Brain microvascular endothelial cell (primary cell): ENCODE measurements at places on chromosomes 3 and 15.

GRCh38 chr15:73455876-73456275 lies 12.9 kb downstream of the REC114 start:
- no peak for DNase-seq

- DNase-seq, result no peak
These were observed 45.0 kb downstream of the SOX2 start for GRCh38 chr3:181756645-181757297.

GRCh38 chr3:1404270-1404962 lies 311.6 kb downstream of the CNTN6 start:
- DNase-seq, result peak; percentile 77

DNA sequence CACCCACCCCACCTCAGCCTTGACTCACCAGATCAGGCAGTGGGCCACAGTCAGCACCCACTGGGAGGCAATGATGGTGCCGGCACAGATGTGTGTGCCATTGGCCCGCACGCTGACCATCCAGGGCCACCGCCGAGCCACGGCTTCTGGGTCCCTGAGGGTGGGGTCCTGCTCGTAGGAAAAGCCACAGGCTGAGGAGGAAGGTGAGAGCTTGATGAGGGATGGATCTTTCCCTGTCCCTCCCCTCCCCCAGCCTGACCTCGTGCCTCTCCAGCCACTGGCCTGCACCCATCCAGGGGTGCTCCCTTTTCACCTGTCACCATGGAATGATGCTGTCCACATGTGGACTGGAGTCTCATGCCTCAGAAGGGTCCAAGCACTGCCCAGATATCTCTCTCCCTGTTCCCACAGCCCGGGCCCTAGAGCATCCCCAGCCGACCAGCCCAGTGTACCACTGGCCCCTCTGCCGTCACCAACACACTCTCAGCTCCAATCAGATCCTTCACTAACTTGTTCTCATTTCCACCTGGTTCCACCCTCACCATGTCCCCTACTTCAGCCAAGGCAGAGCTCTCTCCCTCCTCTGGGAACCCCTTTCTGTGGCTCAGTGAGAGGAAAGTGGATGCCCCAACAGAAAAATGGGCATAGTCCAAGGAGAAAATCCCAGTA lies 2.0 kb downstream of the PRSS50 start:
- no peak for DNase-seq

- DNase-seq, result no peak
These were observed 25.4 kb upstream of the RYK start for GRCh38 chr3:134276086-134276485.

- no peak for DNase-seq
These were observed 282.2 kb upstream of the LRRN1 start for GRCh38 chr3:3516996-3517395.

- DNase-seq, result peak; percentile 86
These were observed 171.1 kb upstream of the STT3B start for GRCh38 chr3:31361371-31362273.

DNA sequence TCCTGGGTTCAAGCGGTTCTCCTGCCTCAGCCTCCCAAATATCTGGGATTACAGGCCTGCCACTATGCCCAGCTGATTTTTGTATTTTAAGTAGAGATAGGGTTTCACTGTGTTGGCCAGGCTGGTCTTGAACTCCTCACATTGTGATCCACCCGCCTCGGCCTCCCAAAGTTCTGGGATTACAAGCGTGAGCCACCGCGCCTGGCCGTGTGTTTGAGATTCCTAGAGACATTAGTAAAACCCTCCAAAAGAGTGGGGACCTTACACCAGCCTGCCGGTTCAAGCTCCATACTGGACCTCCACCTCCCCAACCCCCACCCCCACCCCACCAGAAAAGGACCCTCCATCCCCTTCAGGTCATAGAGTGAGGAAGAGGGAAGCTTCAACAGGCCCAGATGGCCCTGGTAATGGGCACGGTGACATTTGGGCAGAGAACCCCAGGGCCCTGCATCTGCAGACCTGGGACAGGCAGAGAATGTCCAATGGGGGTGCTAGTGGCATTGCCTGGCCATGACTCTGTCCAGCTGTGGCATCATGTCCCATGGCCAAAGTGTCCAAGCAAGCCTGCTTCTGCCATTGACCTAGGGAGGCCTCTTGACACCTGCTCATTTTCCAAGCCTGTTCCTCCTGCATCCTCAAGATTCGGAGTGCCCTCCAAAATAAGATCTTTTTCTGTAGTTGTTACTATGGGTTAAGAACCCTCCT lies 108.9 kb upstream of the KLF13 start:
- DNase-seq, result no peak

GRCh38 chr3:123050666-123051065 lies 16.2 kb upstream of the PDIA5 start:
- no peak for DNase-seq

DNA sequence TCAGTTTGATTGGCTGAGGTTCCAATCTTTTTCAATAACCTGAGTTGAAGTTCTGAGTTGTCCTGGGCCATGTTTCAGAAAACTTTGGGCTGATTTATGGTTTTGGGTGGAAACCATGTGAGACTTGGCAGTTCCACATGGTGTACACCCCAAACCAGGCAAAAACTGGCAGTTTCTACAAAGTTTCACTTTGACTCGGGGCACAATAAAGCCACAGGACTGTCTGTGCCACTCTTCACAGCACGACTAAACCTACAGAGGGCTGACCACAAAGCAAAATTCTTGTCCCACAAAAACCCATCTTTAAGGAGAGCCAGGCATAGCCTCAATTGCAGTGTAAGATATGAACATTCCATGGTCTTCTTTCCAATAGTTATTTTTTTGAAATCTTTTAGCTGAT lies 155.0 kb downstream of the DUT start:
- DNase-seq, result no peak

- DNase-seq, result no peak
These were observed 93.1 kb upstream of the SAMMSON start for GRCh38 chr3:69906351-69906966.

- DNase-seq, result no peak
These were observed 993 bp downstream of the PLCL2 start for GRCh38 chr3:16885593-16886302.

DNA sequence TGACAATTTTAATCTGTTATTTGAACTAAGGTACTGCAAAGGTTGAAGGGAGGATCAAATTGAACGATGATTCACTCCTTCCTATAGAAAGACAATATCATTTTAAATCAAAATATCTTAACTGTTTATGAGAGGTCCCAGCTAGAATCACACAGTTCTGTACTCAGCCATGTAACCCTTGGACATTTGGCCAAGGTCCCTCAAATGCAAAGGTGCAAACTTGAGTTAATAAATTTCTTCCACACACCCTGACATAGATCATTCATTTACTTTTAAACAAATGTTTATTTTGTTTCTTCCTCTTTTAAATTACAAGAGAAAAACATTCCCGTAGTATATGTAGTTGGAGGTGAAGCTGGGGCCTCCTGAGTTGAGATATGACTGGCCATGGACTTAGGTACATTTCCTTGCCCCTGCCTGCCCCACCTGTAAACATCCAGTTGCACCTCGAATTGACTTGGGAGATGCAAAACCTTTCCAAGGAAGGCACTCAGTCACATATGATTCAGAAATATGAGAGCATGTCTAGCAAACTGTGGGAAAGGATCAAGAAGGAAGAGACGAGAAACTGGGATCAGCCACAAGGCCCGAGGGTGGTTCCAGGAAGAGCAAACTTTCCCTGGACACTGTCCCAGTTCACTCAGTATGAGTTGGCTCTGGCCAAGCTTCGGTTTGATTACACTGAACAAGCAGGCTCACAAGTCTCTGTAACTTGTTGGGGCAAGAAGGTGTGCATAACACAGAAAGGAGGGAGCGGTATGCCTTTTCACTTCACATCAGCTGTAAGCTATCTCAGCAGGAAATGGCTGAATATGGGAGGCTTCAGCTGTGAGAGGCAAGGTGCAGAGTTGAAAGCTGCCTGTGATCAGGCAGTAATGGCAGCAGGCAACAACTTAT lies 6.7 kb downstream of the TNFSF10 start:
- peak; percentile 25 for DNase-seq

- DNase-seq, result peak; percentile 93
These were observed 47.9 kb upstream of the TRAK1 start for GRCh38 chr3:42043099-42043813.

GRCh38 chr3:142434503-142434902 lies 13.3 kb downstream of the XRN1 start:
- no peak for DNase-seq

GRCh38 chr3:100483529-100483928 lies 8.9 kb upstream of the TMEM45A start:
- no peak for DNase-seq

DNA sequence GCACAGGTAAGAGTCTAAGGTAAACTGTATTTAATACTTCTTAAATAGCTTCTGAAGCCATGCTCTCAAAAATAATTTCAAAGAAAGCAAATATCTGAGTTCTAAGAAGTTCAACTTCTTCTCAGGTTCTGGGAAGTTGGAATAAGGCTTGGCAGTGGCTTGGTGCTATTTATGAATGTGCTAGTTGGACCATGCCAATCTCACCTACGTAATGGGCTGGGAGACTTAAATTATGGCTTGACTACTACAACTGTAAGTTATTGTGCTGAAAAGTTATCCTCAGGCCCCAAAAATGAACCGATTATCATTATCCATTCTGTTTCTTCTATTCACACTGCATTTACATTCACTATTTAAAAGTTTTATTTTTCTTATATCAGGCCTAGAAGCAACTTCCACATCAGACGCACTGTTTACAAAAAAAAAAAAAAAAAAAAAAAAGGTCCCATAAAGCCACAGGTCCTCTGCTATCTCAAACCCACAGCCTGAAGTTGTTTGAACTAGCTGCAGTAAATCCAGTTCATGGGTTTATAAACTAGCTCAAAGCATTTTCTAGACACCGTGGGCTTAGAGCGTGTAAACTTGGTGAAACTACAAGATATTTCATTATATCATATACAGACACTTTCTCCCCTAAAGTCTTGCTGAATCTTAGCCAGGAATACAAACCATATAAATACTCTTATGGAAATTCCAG lies 3.4 kb downstream of the LRIG1 start:
- DNase-seq, result no peak

DNA sequence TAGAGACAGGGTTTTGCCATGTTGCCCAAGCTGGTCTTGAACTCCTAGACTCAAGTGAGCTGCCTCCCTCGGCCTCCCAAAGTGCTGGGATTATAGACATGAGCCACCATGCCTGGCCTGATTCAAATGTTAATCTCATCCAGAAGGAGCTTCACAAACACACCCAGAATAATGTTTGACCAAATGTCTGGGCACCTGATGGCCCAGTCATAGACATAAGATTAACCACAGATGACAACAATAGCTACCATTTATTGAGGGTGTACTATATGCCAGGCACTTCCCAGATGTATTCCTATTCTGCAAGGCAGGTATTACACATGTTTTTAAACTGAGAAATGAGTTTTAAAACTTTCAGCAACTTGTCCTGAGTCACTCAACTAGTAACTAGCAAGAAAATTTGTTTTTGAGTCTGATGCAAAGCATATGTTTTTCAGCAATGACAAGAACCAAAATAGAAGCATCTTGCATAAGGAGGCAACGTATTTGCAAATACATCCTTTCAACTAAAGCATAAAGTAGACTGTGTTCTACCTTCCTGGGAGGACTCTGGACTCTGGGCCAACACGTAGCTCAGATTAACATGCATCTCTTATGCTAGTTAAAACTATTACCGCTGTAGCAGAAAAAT lies 8.1 kb upstream of the SPG21 start:
- DNase-seq, result no peak

- no peak for DNase-seq
These were observed 26.9 kb downstream of the ABTB1 start for GRCh38 chr3:127699416-127700300.

DNA sequence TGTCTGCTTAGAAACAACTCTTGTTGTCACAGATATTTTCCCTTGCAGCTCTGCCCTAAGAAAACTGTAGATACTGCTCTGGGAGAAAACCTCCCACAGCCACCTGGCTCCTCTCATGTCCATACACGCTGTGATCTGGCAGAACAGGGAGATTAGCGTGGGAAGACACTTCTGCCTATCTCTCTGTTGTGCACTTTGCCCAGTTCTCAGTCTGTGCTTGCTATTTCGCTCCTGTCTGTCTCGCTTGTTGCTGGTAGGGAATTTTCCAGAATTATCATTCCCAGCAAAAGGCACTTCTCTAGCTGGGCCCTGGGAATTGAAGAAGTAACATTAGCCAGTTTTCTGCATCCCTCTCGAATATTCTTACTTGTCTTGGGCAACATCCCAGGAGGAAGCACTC lies 8.1 kb upstream of the GATM start:
- DNase-seq, result no peak

GRCh38 chr3:114464548-114464947 lies 170.7 kb downstream of the TIGIT start:
- no peak for DNase-seq

- no peak for DNase-seq
These were observed 40.2 kb upstream of the IDH2 start for GRCh38 chr15:90142216-90143165.

- no peak for DNase-seq
These were observed 407.9 kb upstream of the GRM7 start for GRCh38 chr3:6452974-6453373.

DNA sequence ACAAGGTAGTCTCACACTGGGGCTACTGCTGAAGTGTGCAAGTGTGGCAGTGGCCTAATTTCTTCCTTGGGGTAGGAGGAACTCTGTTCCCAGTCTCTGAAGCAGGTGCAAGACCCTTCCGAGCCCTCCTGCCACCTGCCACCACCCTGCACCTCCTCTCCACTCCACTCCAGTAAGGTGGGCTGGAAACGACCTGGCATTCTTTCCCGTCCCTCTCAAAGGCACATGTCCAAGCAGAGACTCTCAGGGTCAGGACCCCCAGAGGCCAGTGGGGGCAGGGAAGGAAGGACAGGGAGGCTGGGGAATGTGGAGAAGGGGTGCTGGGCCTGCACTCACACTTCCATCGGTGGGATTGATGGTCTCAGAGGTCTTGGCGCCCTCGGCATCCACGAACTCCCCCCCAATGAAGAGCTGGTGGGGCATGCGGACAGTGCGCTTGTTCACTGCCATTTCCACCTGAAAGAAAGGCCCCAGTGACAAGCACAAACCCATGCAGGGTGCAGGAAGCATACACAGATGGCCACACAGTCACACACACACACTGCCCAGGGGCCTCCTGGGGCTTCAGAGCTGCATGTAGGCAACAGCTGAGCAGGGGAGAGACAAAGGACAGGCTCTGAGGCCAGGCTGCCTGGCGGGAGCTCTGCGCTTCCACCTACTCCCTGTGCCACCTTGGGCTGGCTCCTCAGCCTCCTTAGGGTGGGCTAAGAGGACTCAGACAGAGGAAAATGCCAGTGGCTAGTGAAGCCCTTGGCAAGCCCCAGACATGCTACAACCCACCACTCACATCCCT lies 43.8 kb downstream of the ALDH1L1 start:
- DNase-seq, result no peak

GRCh38 chr15:22263738-22264137 lies 183.4 kb downstream of the OR4M2 start:
- no peak for DNase-seq

DNA sequence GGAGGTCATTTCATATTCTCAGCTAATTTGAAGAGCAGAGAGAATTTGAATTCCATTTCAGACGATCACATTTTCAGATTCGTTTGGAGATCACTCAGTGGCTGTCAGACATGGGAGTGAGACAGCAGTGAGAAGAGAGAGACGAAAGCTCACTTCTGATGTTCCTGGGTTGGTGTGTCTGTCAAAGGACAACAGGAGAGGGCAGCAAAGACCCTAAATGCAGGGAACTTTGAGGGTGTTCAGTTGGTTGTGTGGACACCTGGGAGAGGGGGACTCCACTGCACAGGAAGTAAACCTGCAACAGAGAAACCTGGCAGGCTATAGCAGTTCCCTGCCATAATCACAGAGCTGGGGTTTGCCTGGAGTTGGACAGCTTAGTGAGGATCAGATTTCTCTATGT lies 675.1 kb downstream of the SQOR start:
- no peak for DNase-seq

GRCh38 chr3:37338500-37338899 lies 164.1 kb upstream of the LRRFIP2 start:
- no peak for DNase-seq
